Brain (organoid and tissue), 16 donors: ENCODE measurements at places on chromosomes 5 and 9. TPM values are rescaled to one million over a fixed set of nuclear protein-coding genes. Genes with fewer than 3 reads are reported as not detected.

- DNase-seq: no peak
These were observed 405.8 kb upstream of the PTGER4 start for GRCh38 chr5:40273936-40274335.

GRCh38 chr9:133524146-133524545 is 613 bp downstream of the MYMK start:
- no peak for DNase-seq

GRCh38 chr5:102532123-102532522 is 33.3 kb upstream of the SLCO6A1 start:
- DNase-seq: no peak

The BHMT gene
- 0.24 TPM for polyA plus RNA-seq

GRCh38 chr5:171913987-171914273 is 92.5 kb downstream of the FBXW11 start:
- DNase-seq: no peak

- no peak for DNase-seq
These were observed 68.8 kb downstream of the ITGA1 start for GRCh38 chr5:52856564-52856963.

- no peak for DNase-seq
These were observed 30.1 kb downstream of the IPPK start for GRCh38 chr9:92639791-92640271.

GRCh38 chr5:32726086-32726557 is 15.0 kb downstream of the NPR3 start:
- DNase-seq: peak; percentile 10

GRCh38 chr5:6106756-6107155 is 271.6 kb downstream of the MED10 start:
- DNase-seq: no peak

DNA sequence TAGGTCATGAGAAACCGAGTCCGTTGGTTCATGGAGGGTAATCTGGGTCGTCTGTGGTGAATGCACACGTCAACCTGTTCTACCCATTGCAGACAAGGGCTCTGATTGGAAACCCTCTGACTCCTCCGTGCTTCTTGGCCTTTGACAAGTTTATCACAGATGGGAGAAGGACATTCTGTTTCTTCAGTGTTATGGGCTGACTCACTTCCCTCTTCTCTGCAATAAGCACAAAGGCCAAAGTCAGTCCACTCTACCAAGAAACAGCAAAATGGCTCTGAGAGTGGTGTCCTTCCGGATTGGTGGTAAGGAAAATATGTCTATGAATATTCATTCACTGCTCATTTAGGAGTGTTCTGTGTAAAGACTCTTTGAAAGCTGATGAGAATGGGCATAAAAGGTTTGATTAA is 89.3 kb downstream of the FEM1C start:
- DNase-seq: no peak

The TRIM7 gene
- 0.22 TPM for polyA plus RNA-seq

- no peak for DNase-seq
These were observed 37.5 kb downstream of the SLC28A3 start for GRCh38 chr9:84303061-84303460.

The NPR3 gene
- polyA plus RNA-seq: 0.17 TPM

GRCh38 chr9:32703635-32704034 is 68.2 kb upstream of the TAF1L start:
- DNase-seq: no peak

The RASEF gene
- polyA plus RNA-seq: 3.4 TPM

GRCh38 chr9:127154390-127155191 is 32.2 kb upstream of the ANGPTL2 start:
- DNase-seq: no peak

DNA sequence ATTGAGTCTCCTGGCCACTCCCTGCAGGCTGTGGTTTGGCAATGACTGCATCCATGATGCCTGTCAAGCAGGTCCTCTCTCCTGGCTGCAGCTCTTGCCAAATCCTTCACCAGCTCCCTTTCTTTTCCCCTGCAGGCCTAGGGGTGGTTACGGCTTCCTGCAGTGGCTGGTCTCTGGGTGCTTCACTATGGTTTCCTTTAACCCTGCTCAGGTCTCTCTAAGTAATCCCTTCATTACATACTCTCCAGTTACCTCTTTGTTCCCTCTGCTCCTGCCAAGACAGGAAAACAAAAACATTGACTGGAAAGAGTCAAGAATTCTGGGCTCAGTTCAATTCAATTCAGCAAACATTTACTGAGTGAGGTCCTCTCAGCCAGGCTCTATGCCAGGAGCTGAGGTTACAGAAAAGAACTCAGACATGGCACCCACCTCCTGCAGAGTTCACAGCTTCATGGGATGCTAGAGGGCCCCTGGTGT is 19.8 kb upstream of the PTPN3 start:
- no peak for DNase-seq

DNA sequence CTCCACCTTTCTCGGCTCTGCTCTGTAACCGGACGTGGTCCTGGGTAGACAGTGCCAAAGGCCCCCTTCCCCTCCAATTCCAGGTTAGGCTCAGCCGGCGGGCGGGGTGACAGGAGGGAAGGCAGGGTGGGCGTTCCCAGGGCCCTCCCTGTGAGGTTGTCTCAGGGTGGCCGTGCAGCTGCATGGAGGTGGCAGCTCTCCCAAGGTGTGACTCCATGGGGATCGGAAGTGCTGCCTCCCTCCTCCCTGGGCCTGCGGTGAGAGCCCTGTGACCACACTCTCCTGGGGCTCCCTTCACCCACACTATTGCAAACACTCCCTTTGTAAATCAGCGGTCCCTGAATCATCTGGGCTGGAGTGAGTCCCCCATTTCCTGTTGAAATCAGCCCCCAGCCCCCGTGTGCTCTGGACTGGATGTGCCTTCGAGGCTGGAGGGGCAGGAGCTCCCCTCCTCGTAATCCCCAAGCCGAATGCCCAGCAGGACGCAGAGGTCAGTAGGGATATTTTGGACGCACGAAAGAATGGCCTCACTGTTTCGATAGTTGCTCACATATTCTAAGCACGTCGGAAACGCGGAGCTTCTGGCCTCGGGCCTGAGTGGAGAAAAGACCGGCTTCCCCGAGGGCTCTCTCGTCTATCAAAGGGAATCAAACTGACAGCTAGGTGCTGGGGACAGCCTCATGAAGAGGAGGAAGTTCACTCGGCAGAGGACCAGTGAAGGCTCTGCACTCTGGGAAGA is 107.6 kb upstream of the COL5A1 start:
- peak; percentile 42 for DNase-seq

DNA sequence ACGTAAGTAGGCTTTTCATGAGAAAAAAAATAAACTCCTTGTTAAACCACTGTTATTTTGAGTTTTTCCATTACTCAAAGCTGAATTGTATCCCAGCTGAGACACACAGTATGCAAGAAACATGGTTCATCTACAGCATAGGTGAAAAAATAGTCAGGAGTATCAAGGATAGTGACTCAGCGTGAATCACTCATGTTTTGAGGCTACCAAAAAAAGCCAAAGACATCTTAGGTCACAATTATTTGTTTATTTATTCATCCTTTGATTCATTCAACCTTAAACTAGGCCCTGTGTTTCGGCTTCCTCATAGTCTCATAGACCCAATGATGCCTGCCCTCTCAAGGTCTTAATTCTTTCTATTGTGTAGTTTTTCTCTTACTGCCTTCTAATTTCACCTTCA is 32.9 kb upstream of the STX17 start:
- DNase-seq: no peak

GRCh38 chr5:93576994-93577853 is 3.8 kb downstream of the NR2F1-AS1 start:
- DNase-seq: peak; percentile 60

DNA sequence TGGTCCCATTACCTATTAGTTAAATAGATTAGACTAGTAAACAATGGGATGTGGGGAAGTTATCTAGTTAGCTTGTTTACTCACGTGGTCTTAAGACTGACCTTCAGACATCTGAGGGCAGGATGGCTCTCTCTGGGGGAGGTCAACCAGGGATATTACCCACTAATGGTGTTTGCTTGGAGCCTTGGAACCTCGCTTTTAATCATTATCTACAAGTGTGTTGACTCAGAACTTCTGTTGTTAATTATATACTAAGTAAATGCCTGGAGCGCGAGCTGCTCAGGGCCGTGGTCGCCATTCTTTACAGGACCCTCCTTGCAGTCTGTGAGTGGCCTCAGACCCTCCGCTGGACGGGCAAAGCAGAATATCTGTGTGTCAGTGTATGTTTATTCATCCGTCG is 48.5 kb upstream of the ZNF354A start:
- DNase-seq: no peak

- DNase-seq: no peak
These were observed 210.2 kb upstream of the ACTBL2 start for GRCh38 chr5:57692582-57693487.

DNA sequence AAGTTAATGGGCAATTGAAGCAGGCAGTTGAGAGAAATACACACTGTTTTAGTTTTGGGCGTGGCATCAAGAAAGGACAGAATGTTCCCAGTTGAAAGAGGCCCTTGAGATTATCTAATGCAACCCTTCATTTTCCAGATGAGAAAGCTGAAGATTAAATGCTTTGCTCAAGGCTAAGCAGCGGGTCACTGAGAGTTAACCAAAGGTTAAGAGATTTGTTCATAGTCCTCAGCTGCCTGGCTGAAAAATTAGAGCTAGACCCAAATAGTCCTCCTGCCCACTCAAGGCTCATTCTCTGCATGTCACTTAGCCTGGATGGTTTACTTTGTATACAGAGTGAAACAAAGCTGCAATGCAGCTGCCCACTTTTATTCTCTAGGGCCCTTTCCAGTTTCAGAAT is 46.7 kb upstream of the MAMDC2 start:
- no peak for DNase-seq

DNA sequence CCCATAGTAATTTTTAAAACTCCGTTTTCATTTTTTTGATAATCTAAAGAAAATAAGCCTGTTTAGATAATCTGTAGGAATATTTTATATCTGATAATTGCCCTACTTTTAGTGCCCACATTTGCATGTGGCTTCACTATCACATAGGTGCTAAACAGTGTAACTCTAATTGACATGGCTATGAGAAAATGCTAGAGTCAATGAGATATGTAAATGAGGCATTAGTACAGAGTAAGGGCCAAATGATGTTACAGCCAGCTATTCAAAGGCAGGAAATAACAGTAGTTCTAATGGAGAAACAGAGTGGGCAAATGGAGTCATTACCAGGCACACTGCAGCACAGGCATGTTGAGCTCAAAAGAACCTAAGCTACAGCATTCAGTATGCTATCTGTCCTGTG is 37.3 kb upstream of the GCNT4 start:
- no peak for DNase-seq

- DNase-seq: no peak
These were observed 1069.1 kb downstream of the EFNA5 start for GRCh38 chr5:106601620-106602019.

DNA sequence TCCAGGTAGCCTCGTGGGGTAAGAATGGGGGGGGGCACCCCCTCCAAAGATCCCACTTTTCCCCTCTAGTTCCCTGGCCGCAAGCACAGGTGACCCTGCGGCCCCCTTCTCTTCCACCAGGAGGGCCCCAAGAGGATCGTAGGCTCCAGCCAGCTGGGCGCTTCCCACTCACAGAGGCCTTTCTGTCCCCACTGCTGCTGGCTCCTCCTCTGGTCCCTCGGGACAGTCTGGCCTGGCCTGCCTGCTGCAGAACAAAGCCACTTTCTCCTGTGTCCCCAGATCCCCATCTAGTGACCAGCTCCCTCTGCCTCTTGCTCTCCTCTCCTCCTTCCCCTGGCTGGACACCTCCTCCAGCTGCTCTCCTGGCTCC is 534 bp upstream of the SAPCD2 start:
- DNase-seq: peak; percentile 68

DNA sequence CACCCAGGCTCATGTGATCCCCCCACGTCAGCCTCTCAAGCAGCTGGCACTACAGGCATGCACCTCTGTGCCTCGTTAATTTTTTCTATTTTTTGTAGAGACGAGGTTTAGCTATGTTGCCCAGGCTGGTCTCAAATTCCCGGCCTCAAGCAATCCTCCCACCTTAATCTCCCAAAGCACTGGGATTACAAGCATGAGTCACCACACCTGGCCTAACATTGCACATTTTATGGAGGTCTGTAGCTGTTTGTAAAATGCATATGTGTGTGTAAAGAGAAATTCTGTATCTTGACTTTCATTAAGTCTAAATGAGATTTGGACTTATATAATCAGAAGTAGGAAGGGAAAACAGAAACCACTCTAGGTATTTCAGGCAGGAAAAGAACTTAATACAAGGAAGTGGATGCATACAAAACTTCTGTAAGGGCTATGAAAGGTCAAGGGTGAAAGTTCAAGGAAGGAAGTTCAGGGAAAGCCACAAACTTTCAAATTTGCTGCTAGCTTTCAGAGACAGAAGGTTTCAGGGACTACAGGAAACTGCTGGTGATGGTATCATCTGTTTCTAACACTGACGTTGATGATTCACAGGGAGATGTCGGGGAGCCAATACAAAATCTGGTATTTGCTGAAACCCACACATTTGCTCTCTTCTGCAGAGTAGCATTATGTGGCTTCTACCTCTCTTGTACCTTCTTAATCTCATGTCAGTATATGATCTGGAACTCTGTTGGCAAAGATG is 209.4 kb downstream of the PIK3R1 start:
- no peak for DNase-seq

The KCNN2 gene
- polyA plus RNA-seq: 5.1 TPM

DNA sequence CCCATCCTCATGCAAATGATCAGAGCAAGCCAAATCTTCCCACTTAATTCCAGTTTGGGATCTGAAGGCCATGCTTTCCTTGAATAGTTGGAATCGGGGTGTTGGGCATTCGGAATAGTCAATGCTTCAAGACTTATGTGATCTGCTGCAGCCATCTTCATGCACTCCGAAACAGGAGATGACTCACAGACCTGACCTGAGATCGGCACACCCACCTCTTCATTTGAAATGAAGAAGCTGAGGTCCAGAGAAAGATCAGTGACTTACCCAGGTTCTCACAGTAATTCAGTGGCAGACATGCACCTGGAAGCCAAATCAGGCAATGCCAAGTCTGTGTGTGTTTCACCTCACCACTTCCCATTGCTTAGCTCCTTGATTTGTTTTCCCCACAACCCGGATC is 33.0 kb downstream of the FOXD1 start:
- DNase-seq: no peak

- peak; percentile 67 for DNase-seq
These were observed 11.8 kb upstream of the HEXB start for GRCh38 chr5:74673011-74673790.

- no peak for DNase-seq
These were observed 262.5 kb downstream of the PSAT1 start for GRCh38 chr9:78559449-78559885.

The INSYN2B gene
- polyA plus RNA-seq: 1.0 TPM

DNA sequence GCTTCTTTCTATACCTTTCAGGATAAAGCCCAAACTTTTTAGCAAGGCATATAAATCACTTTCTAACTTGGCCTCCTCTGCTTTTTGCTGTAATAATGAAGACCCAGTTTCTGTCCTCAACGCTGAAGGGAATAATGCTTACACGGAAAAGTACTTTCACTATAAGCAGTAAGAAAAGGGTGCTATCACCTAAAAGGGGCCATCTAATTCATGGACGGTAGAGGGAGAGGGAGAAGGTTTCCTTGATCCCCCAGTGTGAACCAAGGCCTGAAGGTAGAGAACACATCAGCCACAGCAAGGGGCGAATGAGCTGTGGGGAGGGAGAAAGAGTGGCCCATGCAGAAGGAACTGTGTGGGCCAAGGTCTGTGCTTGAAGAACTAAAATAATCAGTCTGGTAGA is 417.7 kb upstream of the CLINT1 start:
- DNase-seq: no peak
